ENCODE measurements at places on chromosomes 6 and 20. TPM values are rescaled to one million over a fixed set of nuclear protein-coding genes. Genes with fewer than 3 reads are reported as not detected.

- no peak for DNase-seq
Measured at GRCh38 chr6:118537574-118537973, 10.5 kb upstream of the PLN start.

GRCh38 chr20:7770046-7770445 is 170.2 kb downstream of the HAO1 start:
- DNase-seq: no peak

The C20orf202 gene
- 0.32 TPM for total RNA-seq

DNA sequence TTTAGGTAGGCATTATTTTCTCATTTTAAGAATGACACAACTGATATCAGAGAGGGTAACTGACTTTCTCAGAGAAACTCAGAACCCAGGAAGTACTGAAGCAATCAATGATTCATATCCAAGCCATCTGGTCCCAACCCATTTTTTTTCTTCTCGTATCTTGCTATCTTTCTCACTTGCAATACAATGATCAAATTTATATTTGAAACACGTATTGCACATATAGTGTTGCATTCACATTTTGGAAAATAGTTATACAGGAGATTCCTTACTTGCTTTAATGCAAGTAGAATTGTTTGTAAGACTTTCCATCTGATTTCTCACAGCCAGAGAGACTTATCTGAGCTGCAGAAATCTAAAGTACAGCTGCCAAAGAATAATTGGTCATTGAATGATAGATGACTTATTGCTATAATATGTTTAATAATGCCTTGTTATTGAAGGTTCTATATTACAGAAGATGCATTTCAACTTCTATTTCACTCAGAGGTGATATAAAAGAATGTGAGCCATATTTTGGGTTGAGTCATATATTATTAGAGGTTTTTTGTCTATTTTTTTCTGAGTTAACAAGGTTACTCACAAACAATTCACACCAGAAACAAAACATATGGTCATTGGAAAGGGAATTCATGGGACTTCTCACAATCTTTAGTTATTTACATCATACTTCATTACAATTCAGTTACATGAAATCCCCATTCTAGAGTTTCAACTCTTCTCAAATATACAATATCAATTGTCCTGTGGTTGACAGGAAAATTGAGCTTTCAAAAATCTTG is 337.5 kb upstream of the CITED2 start:
- no peak for DNase-seq

- no peak for DNase-seq
Measured at GRCh38 chr6:32112431-32112980, 3.4 kb upstream of the TNXB start.

DNA sequence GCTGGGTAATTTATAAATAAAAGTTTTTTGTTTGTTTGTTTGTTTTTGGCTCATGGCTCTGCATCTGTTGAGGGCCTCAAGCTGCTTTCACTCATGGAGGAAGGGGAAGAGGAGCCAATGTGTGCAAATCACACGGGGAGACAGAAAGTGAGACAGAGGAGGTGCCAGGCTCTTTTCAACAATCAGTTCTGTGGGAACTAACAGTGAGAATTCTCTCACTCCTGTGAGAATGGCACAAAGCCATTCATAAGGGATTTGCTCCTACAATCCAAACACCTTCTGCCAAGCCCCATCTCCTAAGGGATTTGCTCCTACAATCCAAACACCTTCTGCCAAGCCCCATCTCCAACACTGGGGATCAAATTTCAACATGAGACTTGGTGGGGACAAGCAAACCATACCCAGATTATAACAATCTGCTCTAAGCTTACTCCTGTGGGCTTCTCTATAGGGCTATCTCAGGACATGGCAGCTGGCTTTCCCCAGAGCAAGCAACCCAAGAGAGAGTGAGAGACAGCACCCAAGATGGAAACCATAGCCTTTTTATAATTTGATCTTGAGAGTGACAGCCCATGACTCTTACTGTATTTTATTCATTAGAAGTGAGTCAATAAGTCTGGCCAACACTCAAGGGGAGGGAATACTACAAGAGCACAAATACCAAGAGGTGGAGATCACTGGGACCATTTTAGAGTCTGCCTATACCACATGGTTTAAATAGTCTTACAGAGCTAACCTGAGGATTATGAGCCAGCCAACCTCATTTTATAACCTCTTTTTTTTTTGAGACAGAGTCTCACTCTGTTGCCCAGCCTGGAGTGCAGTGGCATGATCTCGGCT is 22.8 kb upstream of the LRRC1 start:
- DNase-seq: no peak

- no peak for DNase-seq
Measured at GRCh38 chr6:105372142-105372848, 30.6 kb downstream of the PREP start.

The HLA-DQB1 gene
- 21.5 TPM for total RNA-seq

GRCh38 chr6:147341486-147341885 is 137.3 kb downstream of the STXBP5 start:
- no peak for DNase-seq

The TBX18 gene
- total RNA-seq: 13.8 TPM

GRCh38 chr6:169886631-169887227 is 135.3 kb downstream of the ERMARD start:
- DNase-seq: peak; percentile 60

DNA sequence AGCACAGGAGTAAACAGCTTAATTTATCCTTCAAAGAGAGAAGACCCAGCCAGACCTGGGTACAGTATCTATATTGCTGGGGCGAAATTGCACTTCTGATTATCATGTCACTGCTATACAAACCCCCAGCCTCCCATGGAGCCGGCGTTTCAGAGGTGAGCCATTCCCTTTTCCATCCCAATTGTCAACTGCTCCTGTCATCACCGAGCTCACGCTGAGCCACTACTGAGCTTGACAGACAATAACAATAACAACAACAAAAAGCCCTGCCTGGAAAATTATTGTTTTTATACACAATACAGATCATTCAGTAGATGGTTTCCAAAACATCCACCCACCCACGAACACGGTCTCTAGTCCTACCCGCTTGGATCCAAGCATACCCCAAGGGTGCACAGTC is 129.0 kb upstream of the JARID2 start:
- no peak for DNase-seq

The PSORS1C2 gene
- not detected for total RNA-seq

- no peak for DNase-seq
Measured at GRCh38 chr20:1888796-1889463, 6.3 kb upstream of the SIRPA start.

The GFOD1 gene
- total RNA-seq: 25.9 TPM
